ENCODE measurements at places on chromosomes 2 and 18.

- DNase-seq, result no peak
Measured at GRCh38 chr2:25590921-25591505, 82.4 kb downstream of the DTNB start.

GRCh38 chr18:55477860-55478581 lies 110.0 kb downstream of the TCF4 start:
- no peak for DNase-seq

GRCh38 chr2:28232295-28232694 lies 160.4 kb upstream of the FOSL2 start:
- DNase-seq, result peak; percentile 16

DNA sequence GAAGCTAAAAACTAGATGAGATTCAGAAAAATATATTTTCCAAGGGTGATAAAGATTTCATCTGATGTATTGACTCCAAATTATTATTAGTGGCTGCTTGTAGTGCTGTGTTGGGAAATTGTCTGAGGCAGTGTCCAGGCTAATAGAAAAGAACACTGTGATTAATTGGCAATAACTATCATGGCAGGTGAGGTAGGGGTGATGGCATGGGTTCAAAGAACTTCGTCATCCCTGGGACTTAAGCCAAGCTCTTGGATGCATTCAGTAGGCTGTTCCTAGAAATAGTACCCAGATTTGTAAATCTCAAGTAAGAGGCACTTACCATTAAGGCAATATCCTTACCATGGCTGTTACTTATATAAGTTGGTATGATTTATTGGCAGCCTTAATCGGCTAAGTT lies 13.2 kb upstream of the RAPGEF4 start:
- no peak for DNase-seq

- DNase-seq, result no peak
Measured at GRCh38 chr2:236637686-236638569, 68.3 kb downstream of the ACKR3 start.

GRCh38 chr2:57296795-57297517 lies 749.6 kb upstream of the VRK2 start:
- no peak for DNase-seq

DNA sequence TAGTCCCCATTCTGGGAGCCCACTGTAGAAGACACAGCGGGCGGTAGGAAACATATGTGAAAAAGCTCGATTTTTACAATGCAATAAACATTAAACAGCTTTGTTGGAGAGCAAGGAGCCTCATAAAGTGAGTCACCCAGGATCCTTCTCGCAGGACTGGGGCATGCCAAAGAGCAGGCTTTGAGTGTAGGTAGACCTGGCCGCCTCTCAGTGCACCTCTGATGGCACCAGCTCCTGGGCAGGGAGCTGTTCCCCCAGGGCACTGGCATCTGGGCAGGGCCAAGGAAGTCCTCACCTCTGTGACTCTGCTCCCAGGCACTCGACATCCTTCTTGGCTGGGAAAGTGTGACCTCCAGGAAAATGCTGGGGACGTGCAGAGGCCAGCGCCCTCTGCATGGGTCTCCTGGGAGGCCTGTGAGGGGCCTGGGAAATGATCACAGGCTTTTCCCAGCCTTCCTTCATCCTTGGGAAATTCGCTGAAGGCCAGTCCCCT lies 94.2 kb downstream of the POLR1A start:
- DNase-seq, result no peak

DNA sequence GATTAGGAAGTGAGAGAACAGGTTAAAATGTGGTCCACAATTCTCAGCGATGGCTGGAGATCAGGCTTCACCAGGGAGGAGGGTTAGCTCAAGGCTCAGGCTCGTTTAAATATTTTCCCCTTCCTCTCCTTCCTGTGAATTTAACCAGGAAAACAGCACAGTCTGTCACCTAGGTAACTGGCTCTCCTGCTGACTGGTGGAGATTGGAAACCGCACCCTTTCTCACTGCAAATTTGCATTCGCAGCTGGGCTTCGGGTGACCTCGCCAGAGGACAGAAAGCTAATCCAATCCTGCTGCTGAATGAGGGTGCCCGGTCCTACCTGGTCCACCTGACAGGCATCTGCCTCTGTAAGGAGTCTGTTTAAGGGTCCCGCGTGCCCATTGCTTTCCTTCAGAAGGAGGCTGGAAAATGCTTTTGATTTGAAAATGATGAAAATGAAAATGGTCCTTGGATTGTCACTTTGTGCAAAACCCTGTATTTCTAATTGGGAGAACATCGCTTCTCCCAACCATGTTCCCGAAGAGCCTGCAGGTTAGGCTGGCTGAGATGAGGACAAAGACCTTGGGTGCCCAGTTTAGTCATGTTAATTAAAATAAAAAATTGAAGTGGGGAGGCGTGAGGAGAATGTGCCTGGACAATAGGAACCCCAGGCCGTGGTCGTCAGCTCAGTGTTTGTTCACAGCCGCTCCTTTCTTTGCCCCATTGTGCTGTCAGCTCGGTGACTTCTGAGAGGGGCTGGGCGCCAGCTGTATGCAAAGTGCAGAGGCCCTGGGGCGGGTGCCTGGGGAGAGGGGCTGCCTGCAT lies 43.4 kb upstream of the MTCL1 start:
- peak; percentile 98 for DNase-seq

- DNase-seq, result no peak
Measured at GRCh38 chr2:193462411-193462810, 1267.7 kb upstream of the TMEFF2 start.

DNA sequence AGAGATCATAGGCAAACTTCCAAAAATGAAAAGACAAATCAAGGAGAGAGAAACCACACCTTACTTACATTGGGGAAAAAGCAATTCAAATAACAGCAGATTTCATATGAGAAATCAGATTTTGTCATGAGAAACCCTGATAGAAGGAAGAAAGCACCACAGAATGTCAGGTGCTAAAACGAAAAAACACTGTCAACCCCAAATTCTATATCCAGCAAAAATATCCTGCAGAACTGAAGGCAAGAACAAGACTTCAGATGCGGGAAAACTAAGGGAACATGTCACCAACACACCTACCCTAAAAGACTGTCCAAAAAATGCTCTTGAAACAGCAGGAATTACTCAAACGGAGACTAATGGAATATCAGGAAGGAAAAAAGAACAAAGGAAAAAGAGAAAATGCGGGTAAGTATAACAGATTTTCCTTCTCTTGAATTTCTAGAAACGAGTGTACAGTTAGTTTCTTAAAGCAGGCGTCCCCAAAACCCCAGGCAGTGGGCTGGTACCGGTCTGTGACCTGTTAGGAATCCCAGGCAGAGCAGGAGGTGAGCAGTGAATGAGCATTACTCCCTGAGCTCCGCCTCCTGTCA lies 7.3 kb upstream of the ID2 start:
- no peak for DNase-seq

- DNase-seq, result peak; percentile 54
Measured at GRCh38 chr2:27071277-27071989, at the start of gene OST4. Gene OST4, minus strand, starts transcription at chr2:27071654.

DNA sequence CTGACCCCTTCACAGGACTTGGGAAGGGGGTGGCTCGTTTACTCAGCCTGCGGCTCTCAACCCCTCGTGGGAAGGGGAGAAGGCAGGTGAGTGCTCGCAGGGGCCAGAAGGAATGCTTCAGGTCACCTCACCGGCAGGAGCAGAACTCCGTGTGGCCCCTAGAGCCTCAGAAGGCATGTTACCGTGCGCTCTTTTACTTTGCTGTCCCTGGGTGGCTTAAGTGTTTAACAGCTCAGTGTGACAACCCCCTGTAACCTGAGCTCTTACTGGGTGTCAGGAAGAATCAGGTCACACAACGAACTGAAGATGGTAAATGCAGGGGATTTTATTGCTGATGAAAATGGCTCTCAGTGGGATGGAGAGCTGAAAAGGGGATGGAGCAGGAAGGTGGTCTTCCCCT lies 1235.4 kb downstream of the LRP1B start:
- no peak for DNase-seq

GRCh38 chr2:23495661-23496114 lies 110.7 kb downstream of the KLHL29 start:
- DNase-seq, result no peak

Data from NCI-H748 treated with DMSO at 0.1 percent for 48 hours (cell line).